ENCODE measurements at places on chromosomes 2 and 18.

- no peak for DNase-seq
These were observed 17.5 kb downstream of the MGAT4A start for GRCh38 chr2:98713332-98714015.

GRCh38 chr18:79523736-79524180 is 128.0 kb downstream of the NFATC1 start:
- no peak for DNase-seq

DNA sequence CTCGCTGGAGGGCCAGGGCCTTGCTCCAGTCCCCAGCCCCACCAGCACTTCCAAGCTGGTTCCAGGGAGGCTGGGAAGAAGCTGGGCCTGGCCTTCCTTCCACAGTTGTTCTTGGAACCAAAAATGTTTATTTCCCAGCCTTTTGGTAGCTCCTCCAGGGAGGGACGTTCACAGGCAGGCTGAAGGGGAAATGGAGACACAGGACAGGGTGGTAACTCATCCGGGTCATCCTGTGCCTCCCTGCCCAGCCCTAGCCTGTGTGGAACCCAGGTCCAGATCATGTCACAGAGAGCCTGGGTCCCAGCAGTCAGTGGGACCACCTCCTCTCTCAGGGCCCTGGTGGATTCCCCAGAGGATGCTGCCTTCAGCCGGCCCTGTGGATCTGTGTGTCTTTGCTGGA is 12.5 kb upstream of the ARMC9 start:
- DNase-seq: no peak

DNA sequence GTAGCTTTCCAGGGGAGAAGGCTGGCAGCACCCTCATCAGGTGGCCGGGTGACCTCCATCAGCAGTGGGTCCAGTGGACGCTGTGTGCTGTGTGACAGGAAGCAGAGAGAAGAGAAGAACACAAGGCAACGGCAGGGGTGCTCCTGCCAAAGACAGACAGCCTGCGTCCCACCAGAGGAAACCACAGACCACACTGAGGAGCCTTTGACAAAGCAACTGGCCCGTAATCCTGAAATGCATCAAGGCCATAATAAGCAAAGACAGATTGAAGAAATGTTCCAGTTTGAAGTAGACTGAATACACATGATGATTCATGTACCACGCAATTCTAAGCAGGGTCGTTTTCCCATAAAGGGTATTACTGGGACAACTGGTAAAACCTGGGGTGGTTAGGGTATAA is 172.4 kb downstream of the FBXO15 start:
- DNase-seq: no peak

- DNase-seq: peak; percentile 70
These were observed 79.0 kb downstream of the TTC21B start for GRCh38 chr2:165874445-165875039.

Measured in NCI-H1694 (cell line).